ENCODE measurements at places on chromosomes 4 and X.

DNA sequence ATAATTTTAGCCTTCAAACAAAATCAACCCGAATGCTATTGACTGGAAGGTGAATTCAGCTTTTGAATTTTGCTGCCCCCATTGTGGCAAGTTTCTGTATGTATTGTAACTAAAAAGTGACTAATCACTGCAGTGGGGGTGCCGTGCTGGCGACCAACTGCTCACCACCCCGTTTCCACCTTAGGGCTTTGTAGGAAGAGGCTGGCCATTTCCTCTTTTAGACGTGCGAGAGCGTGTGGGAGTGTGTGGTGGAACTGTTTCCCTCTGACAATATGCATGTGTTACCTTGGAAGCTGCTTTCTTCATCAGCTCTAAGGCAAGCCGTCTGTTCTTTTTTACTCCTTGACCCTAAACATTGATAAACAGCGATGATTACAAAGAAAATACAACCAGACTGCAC is 78.8 kb downstream of the SEL1L3 start:
- DNase-seq: no peak

- no peak for DNase-seq
These were observed 1038.4 kb upstream of the PABPC4L start for GRCh38 chr4:135239964-135240363.

DNA sequence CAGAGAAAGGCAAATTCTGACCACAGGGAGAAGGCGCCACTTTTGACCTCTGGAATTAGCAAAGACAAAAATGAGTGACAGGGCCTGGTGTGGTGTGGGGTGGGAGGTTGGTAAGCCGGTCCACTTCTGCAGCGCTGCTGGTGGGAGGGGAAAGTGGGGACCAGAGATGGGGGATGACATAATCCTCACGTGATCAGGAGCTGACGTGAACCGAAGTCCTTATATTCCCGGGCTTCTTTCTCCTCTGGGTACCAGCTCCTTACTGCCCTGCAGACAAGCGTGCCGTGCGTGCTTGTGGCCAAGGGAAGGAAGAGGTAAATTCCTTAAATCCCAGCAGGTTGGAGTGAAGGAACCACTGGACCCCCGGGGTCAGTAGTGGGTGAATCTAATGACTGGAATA is at the start of gene TCEAL7:
Gene TCEAL7, plus strand, starts transcription at position 249 of the 400 bp plus-strand sequence. CDS start 1,165 bp downstream, outside the sequence.
- no peak for DNase-seq

GRCh38 chr4:59412739-59413138 is 1787.4 kb upstream of the ADGRL3 start:
- no peak for DNase-seq

- DNase-seq: no peak
These were observed 37.7 kb downstream of the NHS start for GRCh38 chrX:17412692-17413091.

DNA sequence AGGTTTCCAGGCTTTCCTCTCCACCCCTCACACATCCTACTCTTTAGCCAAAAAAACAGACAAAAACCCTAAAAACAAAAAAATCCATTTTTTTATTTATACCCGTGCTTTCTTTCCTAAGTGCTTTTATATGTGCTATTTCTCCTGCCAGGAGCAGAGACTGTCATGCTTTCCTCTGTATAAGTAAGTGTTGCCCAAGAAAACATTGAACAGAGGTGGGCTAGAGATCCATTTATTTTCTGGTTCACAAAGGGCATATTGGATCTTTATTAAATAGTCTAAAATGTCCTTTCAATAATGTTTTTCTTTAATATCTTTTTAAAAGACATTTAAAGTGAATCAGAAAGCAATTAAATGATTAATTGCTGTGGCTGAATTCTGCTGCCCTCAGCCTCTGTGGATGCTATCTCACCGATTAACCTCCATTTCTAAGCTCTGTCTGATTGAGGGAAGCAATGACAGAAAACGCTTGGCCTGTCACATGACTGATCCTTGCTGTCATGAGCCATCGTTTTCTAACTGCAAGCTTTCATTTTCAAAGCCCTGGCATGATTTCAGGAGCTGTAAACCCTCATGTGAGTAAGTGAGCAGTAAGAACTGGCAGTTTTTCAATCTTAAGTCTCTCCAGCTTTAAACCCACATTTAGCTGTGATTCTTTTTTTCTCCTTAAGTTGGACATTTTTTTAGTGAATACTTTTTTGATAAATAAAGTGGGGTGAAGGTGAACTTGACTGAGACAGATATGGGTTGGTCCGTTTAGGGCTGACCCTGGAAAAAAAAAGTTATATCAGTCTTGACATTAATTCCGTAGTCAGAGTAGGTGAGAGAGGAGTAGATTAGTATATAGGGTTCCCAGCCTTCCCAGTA is 180.7 kb upstream of the PGRMC2 start:
- no peak for DNase-seq

- no peak for DNase-seq
These were observed 62.7 kb upstream of the ARHGAP36 start for GRCh38 chrX:130995439-130995838.

- DNase-seq: no peak
These were observed 181.3 kb upstream of the STK26 start for GRCh38 chrX:131841496-131842437.

DNA sequence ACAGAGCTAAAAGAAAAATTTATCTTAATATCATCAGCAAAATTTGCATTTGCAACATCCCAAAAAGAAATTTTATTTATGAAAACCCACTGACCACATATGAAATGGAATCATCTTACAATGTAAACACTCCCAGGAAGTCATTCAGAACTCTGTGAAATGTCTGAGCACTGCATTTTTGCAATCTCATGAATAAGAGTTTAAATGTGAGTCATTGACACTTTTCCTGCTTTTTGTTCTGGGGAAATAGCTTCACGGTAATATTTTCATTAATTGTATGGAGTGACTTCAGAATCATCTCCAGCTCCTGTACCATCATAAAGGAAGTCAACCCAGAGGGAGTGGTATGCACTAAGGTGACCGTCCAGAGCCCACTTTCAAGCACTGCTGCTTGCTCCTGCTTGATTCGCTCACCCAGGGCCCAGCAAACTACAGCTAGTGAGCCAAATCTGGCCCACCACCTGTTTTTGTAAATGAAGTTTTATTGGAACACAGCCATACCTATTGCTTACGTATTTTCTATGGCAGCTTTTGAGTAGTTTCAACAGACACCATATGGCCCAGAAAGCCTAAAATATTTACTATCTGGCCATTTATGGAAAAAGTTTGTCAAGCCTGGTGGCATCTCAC is 17.2 kb downstream of the EDNRA start:
- DNase-seq: no peak

DNA sequence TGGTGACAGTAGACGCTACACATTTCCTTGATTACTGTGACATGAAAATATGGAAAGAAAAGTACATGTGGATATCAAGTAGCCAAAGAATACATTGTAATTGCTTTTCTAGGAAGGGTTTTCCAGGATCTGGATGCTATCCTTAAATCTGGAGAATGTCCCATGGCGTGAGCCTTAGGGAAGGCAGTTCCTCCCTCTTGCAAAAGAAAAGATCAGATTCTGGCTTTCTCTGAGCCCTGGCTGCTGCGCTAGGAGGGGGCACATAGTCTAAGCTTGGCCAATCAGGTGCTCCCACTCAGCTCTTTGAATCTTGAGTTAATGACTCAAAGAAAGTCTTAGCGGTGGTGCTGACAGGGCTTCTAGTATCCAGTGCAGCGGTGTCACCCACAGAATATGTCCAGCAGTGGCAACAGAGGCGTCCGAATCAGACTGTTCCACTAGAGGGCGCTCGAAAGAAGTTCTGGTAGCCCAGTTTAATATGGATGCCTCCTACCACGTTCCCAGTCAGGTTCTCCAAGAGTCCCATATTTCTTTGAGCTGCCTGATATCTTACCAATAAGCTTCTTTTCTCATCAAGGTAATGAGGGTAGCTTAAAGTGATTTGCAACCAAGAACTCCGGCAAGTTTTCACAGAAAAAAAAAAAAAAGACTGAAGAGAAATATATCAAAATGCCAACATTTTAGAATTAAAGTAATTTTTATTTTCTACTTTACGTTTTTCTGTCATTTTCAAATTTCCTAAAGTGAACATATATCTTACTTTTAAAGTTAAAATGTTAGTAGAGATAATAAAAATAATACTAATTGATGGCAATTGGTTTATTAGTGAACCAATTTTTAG is 213.4 kb upstream of the S100G start:
- DNase-seq: peak; percentile 22

- DNase-seq: no peak
These were observed 60.6 kb downstream of the ANXA10 start for GRCh38 chr4:168152837-168153500.

DNA sequence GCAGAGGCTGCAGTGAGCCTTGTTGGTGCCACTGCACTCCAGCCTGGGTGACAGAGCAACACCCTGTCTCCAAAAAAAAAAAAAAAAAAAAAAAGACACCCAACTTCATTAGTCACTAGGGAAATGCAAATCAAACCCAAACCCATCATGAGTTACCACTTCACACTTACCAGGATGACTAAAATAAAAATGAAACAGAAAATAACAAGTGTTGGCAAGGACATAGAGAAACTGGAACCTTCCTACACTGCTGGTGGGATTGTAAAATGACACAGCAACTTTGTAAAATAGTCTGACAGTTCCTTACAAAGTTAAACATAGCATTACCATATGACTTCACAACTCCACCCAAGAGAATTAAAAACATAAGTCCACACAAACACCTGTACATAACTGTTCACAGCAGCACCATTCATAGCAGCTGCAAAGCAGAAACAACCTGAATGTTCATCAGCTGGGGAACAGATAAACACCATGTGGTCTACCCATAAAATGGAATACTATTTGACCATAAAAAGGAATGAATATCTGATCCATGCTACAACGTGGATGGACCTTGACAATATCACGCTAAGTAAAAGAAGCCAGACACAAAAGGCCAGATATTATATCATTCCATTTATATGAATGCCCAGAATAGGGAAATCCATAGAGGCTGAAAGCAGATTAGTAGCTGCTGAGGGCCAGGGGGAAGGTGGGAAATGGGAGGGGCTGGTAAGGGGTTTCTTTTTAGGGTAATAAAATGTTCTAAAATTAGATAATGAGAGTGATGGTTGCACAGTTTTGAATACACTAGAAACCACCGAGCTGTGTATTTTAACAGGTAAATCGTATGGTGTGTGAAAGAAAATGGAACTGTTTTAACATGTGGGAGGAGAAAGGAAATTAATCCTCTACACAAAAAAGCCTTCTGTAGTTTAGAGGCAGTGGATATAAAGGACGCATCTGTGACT is 18.3 kb downstream of the CD99L2 start:
- DNase-seq: no peak

- DNase-seq: no peak
These were observed 98.4 kb upstream of the TENM3 start for GRCh38 chr4:182144626-182145333.

DNA sequence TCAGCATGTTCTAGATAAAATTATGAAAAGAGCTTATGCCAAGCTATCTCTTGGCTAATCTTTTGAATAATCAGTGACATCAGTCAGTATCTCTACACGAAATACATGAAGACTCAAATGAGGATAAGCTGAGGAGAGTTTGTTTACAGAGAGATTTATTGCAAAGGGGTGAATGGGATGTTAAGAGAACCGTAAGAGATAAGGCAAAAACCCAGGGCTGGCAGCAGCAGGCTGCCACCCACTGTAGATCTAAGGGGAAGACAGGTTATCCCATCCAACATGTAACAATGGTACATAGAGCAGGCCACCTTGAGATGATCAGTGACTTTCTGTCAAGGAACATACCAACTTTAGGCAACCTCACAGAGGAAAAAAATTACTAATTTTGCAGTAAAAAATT is 432.1 kb upstream of the NR3C2 start:
- DNase-seq: no peak

DNA sequence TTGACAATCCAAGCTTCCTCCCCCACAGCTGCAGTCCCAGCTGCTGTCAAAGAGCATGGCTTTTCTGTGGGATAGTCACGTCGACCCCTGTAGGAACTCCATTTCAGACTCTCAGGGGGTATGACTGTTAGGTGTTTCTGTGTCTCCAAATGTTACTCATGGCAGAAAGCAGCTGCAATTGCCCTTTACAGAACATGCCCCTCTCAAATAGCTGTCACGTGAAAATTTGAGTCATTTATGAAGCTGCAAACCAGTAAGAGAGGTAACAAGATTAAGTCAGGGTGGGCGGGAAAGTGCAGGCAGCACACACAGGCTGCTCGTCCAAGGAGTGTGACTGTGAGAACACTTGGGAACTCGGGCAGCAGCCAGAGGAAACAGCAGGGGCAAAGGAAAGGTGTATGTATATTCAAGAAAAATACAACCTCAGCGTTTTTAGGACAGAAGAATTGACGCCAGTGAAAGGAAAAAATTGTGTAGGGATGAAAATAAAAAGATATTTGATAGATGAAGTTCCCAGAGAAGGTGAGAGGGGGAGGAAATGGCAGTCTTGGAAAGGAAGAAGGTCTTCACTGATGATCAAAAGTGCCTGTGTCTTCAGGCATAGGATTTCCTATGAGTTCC is 66.5 kb upstream of the TMEM184C start:
- no peak for DNase-seq

DNA sequence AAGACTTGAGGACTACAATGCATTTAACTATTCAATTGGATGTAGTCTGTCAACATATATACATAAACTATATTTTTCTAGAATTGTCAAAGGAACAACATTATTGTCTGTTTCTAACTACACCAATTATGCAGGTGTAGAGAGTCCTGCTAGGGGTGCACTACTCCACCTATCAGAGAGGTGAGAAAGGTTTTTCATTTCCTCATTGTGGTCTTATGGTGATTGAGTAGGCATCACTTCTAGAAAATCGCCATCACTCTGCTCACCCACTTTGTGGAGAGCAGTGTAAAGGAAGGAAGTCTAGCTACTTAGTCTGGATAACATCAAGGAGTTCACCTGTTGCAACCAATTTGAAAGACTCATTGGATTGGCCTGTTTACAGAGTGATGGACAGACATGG is 4.4 kb upstream of the ADH1C start:
- no peak for DNase-seq

GRCh38 chr4:117771647-117772337 is 262.5 kb upstream of the NDST3 start:
- no peak for DNase-seq

DNA sequence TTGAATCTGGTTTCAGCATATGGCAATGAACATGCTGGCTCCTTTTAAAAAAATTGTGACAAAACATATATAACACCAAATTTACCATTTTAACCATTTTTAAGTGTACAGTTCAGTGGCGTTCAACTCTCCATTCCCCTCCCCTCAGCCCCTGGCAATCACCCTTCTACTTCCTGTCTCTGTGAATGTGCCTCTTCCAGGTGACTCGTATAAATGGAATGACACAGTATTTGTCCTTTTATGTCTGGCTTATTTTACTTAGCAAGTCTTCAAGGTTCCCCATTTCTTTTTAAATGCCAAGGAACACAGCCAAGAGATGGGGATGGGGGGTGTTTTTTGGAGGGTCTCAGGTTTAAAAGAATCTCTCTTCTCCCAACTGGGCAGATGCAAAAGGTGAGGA is 35.4 kb upstream of the BCLAF3 start:
- no peak for DNase-seq
